ENCODE measurements at places on chromosomes 1 and 21.
A peak's percentile ranks its signal among the peaks of the same experiment; 100 is the strongest.

DNA sequence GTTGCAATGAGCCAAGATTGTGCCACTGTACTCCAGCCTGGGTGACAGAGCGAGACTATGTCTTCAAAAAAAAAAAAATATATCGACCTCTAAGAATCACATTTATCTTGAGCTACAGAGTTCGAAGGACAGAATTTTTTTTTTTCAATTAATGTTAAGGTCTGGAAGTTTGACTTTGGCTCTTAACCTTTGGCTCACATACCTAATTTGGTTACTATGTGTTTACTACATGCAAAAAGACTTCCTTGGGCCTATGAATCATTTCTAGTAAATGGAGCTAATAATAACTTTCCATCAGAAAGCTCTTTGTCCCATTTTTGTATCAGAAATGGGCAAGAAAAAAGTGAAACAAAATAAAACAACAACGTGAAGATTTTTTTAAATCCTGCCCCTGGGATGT is 351.2 kb downstream of the SMYD3 start:
- no peak for DNase-seq

DNA sequence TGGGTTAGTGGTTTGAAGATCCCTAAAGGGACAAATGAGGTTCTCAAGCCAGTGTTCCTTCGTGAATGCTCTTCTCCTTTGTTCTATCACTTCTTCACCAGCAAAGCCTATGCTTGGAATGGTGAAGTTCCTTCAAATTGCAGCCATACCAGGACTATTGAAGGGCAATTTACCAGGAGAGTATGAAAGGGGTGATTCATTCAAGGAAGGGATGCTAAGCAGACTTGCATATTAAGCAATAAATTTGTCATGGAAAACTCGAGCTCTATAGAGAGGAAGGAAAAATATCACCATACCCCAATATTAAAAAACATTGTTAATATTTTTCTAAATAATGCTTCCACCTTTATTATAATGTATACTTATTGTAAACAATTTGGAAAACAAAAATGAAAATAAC is 9.3 kb upstream of the TSNAX start:
- DNase-seq = no peak

GRCh38 chr1:2879026-2879425 is 77.5 kb upstream of the TTC34 start:
- no peak for DNase-seq

DNA sequence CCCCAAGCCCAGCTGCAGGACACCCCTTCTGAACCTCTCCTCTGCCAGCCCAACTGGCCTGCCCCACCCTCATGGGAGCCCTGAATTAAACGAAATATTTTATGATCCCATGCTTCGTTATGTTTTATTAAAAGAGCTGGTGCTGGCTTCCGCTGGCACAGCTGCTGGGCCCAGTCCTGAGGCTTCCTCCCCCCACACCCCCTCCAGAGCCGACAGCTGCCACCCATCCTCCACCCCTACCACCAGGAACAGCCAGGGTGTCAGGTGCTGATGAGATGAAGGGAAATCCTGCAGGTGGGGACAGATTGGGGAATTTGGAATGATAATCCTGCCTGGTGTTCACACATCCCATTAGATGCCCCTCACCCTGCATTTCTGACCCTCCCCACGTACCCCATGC is 19.0 kb downstream of the IGSF21 start:
- DNase-seq = no peak

- DNase-seq = no peak
Measured at GRCh38 chr1:1847890-1848289, 43.0 kb downstream of the GNB1 start.

- no peak for DNase-seq
Measured at GRCh38 chr1:96756789-96757188, 35.2 kb downstream of the PTBP2 start.

DNA sequence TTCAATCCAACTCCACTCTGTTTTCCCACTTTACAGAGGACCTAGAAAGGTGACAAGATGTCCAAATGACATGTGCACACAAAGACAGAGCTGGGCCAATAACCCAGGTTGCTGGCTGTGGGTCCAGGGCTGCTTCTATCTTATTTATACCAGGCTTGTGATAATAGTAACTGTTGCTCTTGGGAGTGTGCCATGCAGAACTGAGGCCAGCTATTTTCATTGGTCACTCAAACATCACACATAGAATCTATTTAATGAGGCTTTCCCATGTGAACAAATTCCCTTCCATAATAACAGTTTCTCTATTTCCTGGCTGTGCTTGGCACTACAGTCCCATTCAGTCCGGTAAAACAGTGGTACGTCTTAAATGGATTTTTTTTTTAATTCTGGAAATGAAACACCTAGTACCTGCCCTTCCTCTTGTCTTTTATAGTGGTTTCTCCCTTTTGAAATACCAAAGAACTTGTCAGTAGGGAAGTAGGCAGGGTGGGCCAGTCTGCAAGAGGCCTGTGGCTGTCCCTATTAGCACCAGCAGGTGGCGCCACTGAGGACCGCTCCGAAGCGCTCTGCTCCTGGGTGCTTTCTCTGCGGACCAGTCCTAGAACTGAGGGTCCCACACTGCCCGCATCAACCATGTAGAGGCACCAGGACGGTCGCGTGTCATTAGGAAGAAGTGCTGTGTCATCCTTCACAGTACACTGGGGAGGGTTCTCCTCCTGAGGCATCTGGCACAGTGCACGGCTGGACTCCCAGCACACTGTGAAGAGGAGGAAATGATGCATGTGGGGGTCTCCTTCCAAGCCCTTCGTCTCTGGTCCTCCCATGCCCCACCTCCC is 52.1 kb downstream of the GPR161 start:
- no peak for DNase-seq

DNA sequence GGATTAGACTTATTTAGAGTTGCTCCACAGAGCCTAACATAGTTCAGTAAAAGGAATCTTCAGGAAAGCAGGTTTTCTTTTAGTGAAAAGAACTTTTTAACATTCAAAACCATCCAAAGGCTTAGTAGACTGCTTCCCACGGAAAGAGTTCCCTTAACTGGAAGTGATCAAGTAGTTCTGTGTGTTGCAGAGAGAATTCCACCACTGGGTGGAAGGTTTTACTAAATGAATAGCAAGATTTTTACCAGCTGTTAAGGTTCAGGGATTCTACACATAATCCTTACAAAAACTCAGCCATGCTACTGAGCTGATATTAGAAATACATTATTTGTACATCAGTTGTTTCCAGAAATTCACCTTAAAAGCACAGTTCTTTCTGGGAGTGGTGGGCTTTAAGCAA is 119.7 kb downstream of the GDAP2 start:
- no peak for DNase-seq

GRCh38 chr1:182069028-182069466 is 7.5 kb upstream of the ZNF648 start:
- peak; percentile 21 for DNase-seq

GRCh38 chr1:158003406-158003800 is 10.0 kb downstream of the KIRREL1 start:
- no peak for DNase-seq

DNA sequence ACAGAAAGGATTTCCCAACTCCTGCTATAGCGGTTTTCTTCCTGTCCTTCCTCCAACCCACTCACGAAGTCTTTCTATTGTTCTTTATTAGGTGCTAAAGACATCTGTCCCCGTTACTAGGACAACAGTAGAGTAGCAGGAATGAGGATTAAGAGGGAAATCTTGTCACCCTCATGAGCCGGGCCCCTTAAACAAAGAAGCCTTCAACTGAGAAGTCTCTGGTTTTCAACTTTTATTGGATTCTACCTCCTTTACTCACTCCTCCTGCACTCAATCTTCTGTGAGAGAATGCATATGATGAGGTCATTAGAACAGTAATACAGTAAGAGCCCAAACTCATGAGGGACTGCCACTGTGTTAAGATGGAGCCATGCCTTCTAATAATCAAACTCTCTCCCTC is 206.3 kb downstream of the OMA1 start:
- no peak for DNase-seq

- no peak for DNase-seq
Measured at GRCh38 chr21:24011087-24011486, 1596.2 kb downstream of the MRPL39 start.

DNA sequence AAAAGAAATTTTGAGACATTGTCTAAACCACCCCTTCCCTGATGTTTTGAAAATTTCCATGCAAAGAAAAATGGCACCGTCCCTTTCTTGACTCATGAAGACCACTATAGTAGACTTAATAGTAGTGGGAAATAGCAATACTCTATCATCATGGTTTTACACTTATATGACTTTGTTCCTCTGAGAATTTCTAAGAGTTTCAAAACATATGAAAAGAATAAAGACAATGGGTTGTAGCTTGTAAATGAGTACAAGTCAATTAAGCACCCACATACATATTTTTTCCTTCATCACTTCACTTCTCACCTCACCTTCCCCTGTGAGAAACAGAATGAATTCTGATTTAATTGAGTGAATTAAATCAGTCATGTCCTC is 151.7 kb downstream of the LYPLAL1 start:
- DNase-seq = no peak

- no peak for DNase-seq
Measured at GRCh38 chr21:42414928-42415769, 11.4 kb downstream of the UBASH3A start.

DNA sequence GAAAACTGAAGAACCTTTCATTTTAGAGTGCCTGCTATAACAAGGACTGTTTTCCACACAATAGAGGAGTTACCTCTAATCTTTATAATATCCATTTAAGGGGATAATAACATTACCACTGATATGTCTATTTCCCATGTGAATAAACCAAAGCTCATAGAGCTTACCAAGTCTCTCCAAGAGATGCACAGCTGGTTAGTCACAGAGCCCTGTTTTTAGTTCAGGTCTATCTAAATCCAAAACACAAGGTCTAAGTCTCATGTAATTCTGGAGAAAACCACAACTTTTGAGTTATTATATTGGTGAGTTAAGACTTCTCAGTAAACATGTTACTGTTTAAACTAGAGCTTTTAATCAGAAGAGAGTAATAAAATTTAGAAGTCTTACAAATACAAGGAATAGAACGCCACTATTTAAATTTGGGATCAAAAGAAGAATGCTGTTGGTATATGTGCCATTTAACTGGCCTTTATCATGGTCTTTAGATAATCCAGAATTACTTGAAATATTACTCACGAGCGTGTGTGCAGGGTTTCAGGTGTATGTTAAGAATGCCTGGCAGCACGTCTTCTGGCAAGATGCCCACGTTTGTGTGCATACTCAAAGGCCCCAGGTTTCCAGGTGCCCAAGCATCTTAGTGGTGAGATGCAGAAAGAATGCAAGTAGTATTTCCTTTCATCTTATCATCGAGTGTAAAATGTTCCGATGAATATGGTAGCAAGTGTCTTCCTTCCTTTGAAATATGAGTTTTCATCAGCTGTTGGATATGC is 190.6 kb downstream of the FMN2 start:
- DNase-seq = no peak

DNA sequence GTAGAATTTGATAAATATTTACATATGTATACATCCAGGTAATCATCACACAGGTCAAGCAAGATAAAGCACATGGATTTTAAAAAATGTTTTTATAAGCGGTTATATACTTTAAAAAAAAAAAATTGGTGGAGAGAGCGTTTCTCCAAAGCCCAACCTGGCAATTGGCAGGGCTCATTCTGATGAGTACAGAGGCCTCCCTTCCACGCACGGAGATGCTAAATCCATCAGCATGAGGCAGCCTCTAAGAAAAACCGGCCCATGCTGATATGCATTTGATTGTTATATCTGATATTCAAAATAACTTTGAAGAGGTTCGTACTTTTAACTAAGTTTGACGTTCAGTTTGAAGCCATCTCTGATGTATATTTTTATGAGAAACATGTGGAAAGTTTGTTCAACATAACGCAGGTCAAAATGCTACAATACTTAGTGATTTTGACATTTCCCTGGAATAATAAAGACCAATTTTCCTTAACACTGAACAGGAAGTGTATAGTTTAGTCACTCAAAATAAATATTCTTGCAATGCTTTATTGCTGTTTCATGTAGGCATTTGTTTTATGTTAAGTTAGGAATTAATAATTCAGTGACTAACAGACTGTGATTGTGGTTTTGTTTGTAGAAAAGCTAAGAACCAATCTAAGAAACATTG is 151.7 kb downstream of the NR5A2 start:
- no peak for DNase-seq

GRCh38 chr1:65658122-65658521 is 134.6 kb upstream of the PDE4B start:
- no peak for DNase-seq

DNA sequence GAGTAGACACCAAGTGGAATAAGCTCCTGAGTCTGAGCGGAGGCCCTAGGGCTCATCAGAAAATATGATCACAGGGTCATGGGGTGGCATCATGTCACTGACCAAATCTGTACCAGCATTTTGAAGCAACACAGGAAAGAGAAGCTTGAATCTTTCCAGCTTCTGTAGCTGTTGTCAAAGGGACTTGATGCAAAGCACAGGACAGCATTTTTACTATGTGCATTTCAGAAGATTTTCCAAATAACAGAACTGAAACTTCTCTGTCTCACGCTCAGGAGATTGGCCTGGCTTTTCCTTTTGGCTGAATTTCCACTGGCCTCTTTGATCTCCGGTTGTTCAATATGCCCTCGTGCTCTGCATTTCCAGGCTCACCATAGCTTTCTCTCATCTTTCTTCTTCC is 127.2 kb upstream of the ATP1B1 start:
- DNase-seq = no peak

DNA sequence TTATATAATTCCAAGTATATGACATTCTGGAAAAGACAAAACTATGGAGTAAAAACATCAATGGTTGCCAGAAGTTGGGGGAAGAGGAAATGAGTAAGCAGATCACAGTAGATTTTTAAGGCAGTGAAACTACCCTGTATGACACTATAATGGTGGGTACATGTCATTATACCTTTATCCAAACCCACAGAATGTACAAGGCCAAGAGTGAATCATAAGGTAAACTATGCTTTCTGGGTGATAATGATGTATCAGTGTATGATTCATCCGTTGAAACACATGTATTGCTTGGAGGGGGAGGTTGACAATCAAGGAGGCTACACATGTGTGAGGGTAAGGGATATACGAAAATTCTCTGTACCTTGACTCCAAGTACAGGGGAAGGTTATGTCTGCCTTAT is 862.7 kb downstream of the PLA2G4A start:
- DNase-seq = no peak

GRCh38 chr1:245685111-245685810 is 530.5 kb downstream of the KIF26B start:
- no peak for DNase-seq

DNA sequence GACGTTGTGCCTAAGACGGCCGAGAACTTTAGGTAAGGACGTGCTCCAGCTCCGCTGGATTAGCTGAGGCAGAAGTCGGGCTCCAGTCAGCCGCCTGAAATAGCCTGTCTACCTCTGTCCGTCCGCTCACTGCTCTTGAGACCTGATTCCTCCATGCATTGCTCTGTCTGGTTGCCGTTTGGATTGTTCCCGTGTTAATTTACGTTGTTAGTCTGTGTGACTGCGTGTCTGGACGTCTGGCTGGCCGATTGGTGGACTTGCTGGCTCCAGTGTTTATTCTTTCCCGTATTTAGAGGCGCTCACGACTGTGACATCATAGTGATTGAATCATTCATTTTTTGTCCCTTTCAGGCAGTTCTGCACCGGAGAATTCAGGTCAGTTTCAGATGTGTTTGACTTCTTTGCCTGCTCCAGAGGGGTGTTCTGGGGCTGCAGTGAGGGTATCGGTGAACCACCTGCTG is 684 bp downstream of the PPIH start:
- DNase-seq = no peak

- DNase-seq = no peak
Measured at GRCh38 chr1:193514397-193514796, 328.0 kb upstream of the B3GALT2 start.

Measured in cerebellum (tissue), 4 donors.